Stimulated activated naive CD8-positive, alpha-beta T cell treated with anti-CD3 and anti-CD28 coated beads, Interleukin-15, Interleukin-2, amounts not matched to agents 100 U/mL and 50 U/mL, for 24 hours (primary cell): ENCODE measurements at places on chromosomes 4 and X.

- DNase-seq = peak; percentile 74
Measured at GRCh38 chr4:38856524-38857337, at the start of gene TLR6. Gene TLR6 (minus strand): TSS chr4:38856817. CDS start chr4:38829473, 27,344 bp downstream.

- no peak for DNase-seq
Measured at GRCh38 chr4:122666527-122667245, 45.8 kb upstream of the IL21 start.

DNA sequence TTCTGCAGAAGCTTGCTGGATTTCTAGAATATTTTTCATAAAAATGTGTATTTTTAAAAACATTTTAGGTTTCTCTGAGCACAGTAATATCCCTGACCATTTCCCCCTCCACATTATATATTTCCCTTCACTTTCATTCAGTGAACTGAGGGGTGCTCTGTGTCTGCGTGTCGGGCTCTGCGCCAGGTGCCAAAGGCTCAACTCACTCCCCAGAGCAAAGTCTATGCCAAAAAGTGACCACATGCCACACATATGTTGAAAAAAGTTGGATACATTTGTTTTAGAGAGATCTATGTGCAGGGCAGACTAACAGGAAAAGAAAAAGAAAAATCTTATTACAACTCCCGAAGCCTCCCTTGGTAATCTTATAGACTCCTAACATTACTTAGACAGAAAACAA, 233.7 kb downstream of the MGST2 start:
- DNase-seq = no peak

- no peak for DNase-seq
Measured at GRCh38 chrX:42054256-42054655, 130.9 kb upstream of the CASK start.

GRCh38 chrX:16464369-16464768, 185.6 kb upstream of the S100G start:
- no peak for DNase-seq

DNA sequence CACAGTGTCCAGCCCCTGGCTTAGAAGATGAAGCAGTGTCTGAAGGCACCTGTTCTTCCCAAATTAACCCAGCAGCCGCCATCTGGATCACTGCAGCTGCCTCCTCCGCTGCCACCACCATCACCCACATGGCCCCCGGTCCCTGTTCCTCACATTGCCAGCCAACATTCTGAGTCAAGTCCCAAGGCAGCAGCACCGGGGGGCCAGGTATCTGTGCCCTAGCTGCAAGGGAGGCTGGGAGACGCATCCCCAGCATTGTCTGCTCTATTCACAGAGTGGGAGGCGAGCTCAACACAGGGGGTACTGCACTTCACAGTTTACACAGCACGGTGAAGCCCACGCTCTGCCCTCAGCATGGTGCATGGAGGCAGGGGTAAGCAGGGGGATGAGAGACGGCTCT, 42.3 kb upstream of the MAN2B2 start:
- DNase-seq = no peak

GRCh38 chr4:96598465-96598864, 758.6 kb downstream of the PDHA2 start:
- no peak for DNase-seq

GRCh38 chr4:153788413-153789276, at the start of gene SFRP2:
Gene SFRP2 (minus strand): TSS chr4:153789083. CDS start chr4:153788835, 248 bp downstream.
- DNase-seq = peak; percentile 18

- DNase-seq = no peak
Measured at GRCh38 chr4:95627709-95628108, 78.9 kb upstream of the UNC5C start.

GRCh38 chrX:47206316-47206715, 12.2 kb upstream of the CDK16 start:
- no peak for DNase-seq
